ENCODE measurements at places on chromosomes 13 and 19. TPM values are rescaled to one million over a fixed set of nuclear protein-coding genes. Genes with fewer than 3 reads are reported as not detected.

GRCh38 chr13:106846571-106847448, 278.9 kb upstream of the ARGLU1 start:
- DNase-seq, result peak; percentile 72

KCNN4 gene
- 45.7 TPM for total RNA-seq

TSKS gene
- total RNA-seq, result not detected

BST2 gene
- 1.3 TPM for total RNA-seq

DNA sequence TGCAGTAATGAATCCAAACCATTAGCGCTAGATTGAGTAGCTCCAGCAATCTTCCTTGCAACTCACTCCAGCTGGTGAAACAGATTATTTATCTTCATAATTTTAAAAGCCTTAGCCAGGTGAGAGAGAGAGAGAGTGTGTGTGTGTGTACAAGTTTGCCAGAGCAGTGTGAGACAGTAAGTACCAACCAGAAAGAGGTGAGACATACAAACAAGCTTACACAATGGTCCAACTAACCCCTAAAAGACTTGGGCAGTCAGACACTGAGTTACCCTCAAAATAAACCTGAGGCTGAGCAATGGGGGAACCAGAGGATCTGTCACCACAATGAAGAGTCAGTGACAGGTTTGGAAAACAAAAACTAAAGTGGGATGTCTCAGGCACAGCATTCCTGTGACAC, 8.1 kb upstream of the THSD1 start:
- no peak for DNase-seq

DNA sequence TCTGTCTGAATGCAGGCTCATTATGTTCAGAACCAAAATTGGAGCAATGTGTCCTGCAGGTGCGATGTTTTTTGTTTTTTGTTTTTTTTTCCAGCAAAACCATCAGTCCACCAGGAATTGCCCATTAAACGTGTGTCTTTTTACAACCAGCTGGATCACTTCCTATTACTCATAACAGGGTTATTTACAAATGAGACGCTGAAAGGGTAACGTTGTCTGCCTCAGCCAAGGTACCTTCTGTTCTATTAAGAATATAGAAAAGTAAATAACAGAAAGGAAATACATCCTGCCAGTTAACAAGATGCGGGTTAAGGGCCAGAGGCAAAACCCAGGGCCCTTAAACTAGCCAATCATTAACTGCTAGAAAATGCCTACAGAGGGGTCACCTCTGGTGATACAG, 590.4 kb downstream of the TBC1D4 start:
- DNase-seq, result peak; percentile 84

DNA sequence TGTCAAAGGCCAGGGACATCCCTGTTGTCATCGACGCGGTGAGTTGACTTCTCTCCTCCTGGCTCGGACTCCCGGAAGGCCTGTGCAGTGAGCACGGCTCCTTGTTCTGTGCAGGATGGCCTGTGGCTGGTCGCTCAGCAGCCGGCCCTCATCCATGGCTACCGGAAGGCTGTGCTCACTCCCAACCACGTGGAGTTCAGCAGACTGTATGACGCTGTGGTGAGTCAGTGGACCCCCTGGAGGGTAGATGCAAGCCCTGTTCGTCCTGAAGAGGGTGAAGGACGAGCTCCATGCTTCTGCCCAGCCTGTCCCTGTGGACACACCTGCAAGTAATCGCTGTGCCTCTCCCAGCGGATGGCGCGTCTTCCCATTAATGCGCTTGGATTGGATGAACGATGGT, 19.2 kb downstream of the NAXD start:
- DNase-seq, result peak; percentile 25

GRCh38 chr19:47699360-47699917, 13.8 kb upstream of the EHD2 start:
- peak; percentile 43 for DNase-seq

ZNF285 gene
- total RNA-seq, result 0.22 TPM

- DNase-seq, result no peak
These were observed 58.5 kb upstream of the GPR12 start for GRCh38 chr13:26819046-26819445.

GZMM gene
- total RNA-seq, result not detected

FIZ1 gene
- 11.7 TPM for total RNA-seq

AKT2 gene
- total RNA-seq, result 80.6 TPM

TMC4 gene
- total RNA-seq, result 13.4 TPM

DNA sequence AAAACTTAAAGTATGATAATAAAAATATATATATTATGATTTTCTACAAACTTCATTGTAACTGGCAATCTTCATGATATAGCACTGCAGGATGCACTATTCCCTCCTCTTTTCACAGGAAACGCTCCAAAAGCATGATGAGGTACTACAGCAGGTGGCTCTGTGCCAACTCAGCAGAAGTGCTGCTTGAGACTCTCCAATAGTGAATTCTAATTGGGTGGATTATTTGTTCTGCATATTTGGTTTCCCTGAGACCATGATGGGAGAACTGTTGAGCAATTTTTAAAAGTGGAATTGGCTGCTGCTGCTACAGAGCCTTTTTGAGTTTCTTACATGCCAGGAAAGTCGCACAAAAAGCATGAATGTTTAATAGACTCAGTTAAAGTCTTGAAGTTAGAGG, 1782.4 kb upstream of the PCDH20 start:
- DNase-seq, result no peak

SPIB gene
- not detected for total RNA-seq

- no peak for DNase-seq
These were observed 1.1 kb upstream of the SMIM24 start for GRCh38 chr19:3481241-3482090.

- no peak for DNase-seq
These were observed 319.0 kb downstream of the ZNF536 start for GRCh38 chr19:30690935-30691818.

- no peak for DNase-seq
These were observed 222.4 kb downstream of the OLFM4 start for GRCh38 chr13:53250977-53251376.

MBD3L3 gene
- not detected for total RNA-seq

- DNase-seq, result no peak
These were observed 229 bp downstream of the BORCS8 start for GRCh38 chr19:19191768-19192077.

- no peak for DNase-seq
These were observed 127.2 kb downstream of the DNAJC15 start for GRCh38 chr13:43150369-43151207.

- DNase-seq, result peak; percentile 72
These were observed 48.8 kb upstream of the NPAS1 start for GRCh38 chr19:46970815-46971214.

DNA sequence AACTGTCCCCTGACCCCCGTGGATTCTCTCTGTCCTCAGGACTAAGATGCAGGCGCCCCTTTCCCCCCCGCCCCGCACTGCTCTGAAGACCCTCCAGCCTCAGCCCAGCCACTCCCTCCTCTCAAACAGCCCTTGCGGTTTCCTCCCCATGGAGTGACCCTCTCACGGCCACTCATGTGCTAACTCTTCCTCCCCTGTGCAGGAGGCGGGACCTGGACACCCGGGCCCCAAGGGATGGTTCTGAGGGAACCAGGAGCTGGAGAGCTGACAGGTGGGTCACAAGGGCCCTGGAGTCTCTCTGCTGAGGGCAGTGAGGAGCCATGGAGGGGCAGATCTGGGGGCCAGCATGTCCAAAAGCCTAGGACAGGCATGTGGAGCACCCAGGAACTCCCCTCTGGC, 1.9 kb downstream of the ISOC2 start:
- DNase-seq, result no peak

DNA sequence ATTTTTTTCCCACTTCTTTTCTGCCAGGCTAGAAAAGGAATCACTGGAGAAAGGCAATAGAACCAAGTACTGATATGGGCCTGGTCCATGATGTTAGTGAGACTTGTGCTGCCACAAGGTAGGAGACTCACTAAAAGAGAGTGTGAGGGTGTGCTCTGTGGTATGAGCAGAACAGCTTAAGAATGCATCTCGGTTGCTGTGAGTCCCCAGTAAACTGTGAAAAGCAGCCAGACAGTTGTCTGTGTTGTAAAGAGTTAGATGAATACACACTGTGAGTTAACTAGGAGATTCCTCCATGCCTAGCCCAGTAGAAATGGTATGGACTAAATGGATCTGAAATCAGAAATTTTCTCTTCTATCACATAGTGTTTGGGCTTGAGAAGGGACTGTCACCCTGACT, 1177.3 kb upstream of the MIR17HG start:
- no peak for DNase-seq

APC2 gene
- 1.4 TPM for total RNA-seq

DNA sequence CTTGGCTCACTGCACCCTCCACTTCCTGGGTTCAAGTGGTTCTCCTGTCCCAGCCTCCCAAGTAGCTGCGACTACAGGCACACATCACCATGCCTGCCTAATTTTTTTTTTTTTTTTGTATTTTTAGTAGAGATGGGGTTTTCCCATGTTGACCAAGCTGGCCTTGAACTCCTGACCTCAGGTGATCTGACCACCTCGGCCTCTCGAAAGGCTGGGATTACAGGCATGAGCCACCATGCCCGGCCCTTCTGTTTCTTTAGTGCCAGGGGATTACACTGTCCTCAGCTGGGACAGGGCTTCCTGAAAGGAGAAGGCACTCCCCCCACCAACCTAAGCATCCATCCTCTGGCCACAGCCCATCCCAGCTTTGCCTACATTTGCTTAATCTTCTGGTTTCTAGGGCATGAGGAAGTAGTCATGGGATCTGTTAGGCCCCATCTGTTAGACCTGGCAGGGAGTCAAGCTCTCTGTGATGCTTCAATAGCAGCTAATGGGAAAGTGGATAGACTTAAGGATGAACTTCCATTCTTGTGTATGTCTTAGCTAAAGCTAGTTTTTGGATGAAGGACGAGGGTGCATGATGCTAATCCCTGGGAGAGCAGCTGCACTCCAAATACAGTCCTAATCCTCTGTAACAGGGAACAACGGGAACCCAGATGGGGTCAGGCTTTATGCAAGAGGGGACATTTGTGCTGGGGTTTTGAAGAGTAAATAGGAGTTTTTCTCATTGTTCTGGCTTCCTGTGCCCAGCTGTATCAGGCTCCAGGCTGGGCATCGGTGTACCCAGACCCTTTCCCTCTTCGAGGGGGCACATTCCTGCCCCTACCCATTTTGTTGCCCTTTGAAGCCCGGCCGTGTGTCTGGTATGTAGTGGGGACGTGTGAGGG, 2.6 kb downstream of the VAV1 start:
- no peak for DNase-seq

DNA sequence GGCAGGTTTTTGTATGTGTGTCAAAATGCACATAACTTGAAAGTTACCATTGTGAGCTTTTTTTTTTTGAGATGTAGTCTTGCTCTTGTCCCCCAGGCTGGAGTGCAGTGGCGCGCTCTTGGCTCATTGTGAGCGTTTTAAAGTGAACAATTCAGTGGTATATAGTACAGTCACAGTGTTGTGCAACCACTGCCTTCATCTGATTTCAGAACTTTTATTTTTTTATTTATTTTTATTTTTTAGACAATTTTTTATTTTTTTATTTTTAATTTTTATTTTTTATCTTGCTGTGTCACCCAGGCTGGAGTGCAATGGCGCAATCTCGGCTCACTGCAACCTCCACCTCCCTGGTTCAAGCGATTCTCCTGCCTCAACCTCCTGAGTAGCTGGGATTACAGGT, 15.0 kb downstream of the SLC25A42 start:
- DNase-seq, result no peak

PNMA8A gene
- not detected for total RNA-seq

DNA sequence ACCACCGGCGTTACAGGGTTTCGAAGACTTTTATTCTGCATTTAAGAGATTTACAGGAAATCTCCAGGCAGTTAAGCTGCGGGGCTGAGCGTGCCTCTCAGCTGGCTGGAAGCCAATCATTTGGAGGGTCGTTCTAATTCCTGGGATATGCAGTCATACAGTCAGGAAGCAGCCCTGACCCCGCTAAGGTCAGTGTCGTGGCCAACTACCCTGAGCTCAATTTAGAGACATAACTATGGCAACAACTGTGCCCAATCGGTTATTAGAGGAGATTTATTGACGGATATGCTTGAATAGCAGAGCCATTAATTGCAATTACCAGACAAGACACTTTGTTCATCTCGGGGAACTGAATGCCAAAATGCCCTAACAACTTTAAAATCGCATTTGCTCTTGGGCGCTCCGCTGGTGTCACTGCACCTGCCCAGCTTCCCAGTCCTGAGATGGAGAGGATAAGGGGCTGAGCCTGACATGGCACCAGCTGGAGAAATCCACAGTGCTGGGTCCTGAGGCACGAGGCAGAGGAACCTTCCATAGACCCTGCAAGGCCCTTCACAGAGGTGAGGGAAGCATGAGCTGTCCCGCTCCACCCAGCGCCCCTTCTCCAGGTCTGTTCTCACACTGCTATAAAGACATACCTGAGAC, 15.1 kb upstream of the ZNF507 start:
- DNase-seq, result no peak

DNA sequence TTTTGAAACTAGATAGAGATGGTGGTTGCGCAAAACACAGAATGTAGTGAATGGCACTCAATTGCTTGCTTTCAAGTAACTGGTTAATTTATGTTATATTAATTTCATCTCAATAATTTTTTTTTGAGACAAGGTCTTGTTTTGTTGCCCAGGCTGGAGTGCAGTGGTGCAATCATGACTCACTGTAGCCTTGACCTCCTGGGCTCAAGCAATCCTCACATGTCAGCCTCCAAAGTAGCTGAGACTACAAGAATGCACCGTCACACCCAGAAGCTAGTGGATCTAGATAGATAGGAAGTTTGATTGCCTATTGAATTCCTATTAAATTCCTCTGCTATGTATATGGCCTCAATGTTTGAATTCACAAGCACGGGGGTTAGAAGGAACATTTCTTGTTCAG, 26.4 kb upstream of the ADGRE2 start:
- DNase-seq, result no peak

- DNase-seq, result no peak
These were observed 476.8 kb downstream of the DIAPH3 start for GRCh38 chr13:59686798-59687394.

COX7A1 gene
- not detected for total RNA-seq

DNA sequence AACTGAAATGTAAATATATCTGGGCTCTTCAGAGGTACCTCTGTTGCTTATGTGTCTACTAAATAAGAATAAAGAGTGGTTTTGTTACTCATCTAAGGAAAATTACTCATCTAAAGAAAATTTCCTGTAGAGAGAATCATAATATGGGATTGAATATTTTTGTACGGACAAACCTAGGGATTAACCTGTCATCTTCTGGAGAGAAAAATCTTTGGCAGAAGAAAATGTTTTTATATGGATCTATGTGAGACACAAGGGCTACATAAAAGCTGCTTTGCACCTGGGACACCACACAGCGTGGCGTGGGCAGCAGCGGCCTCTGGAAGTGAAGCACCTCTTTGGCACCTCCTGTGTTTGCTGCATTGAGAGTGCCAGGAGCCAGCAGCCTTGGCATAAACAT, 242.9 kb upstream of the DACH1 start:
- DNase-seq, result peak; percentile 67

- peak; percentile 8 for DNase-seq
These were observed 2.3 kb downstream of the MATK start for GRCh38 chr19:3783660-3784584.

OLFM2 gene
- total RNA-seq, result 1.7 TPM

DNA sequence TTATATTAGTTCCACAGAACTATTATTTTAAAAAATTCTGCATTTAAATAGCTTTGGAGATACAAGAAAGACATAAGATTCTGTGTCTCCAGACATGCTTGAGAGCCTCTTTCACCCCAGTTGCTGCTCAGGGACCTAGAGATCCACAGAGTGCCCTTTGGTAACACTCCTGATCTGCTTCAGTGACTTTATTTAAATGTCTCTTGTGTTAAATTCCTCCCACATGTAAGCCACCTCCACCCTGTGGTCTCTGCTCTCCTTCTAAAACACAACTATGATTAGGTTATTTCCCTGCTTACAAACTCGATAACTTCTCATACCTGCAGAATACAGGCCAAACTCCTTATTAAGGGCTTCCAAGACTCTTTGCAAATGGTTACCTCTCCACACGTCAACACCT, 141.0 kb downstream of the RFC3 start:
- DNase-seq, result no peak
